ENCODE measurements at places on chromosomes 3 and 15.

DNA sequence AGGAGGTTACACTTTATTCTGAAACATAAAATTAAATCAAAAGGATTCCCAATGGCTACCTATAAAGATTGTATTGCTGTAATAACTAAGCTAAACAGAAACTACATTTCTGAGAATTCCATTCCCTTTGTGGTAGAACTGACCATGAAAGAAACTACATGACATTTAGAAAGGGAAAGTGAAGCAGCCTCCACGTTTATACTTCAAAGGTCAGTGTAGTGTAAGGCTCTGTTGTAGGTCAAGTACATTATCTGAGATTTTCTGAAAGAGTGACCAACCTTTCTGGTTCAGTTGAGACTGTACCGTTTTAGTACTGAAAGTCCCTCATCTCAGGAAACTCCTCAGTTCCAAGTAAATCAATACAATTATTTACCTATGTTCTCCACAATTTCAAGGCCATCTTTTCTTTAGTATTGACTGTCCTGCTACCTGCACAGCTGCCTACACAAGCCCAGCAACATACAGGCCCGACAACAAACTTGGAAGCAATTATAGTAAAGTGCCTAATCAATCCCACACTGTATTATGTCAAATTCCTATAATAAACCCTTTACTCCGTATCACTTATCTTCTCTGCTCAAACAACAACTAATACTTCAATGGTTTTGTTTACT lies 343.0 kb downstream of the PLOD2 start:
- DNase-seq: no peak

DNA sequence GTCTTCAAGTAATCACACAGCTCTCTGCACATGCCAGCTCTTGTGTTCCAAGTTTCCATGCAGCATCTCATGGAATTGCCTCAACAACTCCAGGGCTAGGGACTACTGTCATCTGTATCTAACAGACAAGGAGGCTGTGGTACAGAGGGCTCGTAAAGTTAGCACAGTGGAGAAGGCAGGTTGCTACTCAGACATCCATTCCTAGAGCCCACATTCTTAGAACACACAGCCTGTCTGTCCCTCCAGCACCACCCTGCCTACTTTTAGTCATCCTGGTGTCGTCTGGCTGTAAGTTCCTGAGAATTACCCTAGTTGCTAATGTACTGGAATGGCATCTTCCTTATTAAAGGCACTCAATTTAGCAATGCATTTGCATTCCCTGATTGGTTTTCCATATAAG lies 862.5 kb downstream of the FHIT start:
- DNase-seq: no peak

DNA sequence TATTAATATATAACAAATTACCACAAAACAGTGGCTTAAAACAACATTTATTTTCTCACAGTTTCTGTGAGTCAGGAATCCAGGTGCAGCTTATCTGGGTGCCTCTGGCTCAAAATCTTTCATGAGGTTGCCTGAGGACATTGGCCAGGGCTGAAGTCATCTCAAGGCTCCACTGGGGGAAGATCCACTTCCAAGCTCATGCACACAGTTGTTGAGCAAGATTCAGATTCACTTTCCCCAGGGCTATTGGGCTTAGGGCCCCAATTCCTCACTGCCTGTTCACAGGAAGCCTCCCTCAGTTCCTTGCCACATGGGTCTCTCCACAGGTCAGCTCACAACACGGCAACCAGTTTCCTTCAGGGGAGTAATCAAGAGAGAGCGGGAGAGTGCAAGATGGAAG lies 35.0 kb downstream of the RFTN1 start:
- no peak for DNase-seq

- DNase-seq: no peak
Measured at GRCh38 chr15:48360841-48361240, 29.6 kb downstream of the DUT start.

GRCh38 chr15:68429691-68430470 lies 2.1 kb downstream of the ITGA11 start:
- no peak for DNase-seq

DNA sequence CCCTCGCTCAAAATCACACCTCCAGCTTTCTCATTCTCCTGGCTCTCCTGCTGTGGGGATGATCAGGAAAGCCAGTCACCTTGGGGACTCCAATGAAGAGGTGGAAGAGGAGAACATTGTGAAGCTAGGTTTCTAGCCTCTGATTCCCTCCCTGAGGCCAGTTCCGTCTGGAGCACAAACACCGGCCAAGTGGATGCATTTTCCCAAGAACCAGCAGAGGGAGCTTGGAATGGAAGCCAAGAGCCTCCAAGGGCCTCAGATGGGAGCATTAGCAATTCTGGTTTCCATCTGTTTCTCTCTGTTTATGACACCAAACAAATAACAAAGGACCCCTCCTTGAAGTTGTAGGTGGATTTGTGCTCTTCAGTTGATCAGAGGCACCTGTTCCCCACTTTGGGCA lies 40.6 kb upstream of the NMNAT3 start:
- peak; percentile 29 for DNase-seq

DNA sequence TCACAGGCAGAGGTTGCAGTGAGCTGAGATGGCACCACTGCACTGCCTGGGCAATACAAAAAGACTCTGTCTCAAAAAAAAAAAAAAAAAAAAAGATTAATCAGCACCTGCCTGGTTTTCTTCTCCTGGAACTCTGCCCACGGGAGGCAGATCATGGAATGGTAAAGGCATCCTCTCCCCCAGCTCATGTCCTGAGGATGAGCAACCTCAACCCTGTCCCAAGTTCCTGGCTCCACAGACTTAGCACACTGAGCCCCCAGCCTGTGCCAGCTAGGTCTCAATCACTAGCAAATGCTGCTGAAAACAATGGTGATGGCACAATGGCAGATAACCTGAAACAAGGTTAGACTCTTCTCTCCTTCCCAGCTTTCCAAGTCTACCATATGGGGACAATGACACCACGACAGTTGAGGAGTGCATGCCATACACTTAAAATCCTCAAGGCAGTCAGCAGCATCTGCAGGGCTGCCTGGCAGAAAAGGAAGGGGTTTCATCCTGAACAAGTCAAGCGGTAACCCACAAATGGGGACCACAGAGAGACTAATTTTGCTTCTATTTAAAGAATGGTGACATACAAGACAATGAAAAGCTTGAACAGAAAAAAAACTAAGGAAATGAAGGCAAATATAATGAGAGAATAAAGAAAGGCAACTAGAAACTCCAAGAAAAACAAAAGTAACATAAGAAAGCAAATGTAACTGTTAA lies 4.8 kb downstream of the CLN6 start:
- DNase-seq: no peak

- no peak for DNase-seq
Measured at GRCh38 chr3:64612082-64612860, 75.5 kb downstream of the ADAMTS9 start.

DNA sequence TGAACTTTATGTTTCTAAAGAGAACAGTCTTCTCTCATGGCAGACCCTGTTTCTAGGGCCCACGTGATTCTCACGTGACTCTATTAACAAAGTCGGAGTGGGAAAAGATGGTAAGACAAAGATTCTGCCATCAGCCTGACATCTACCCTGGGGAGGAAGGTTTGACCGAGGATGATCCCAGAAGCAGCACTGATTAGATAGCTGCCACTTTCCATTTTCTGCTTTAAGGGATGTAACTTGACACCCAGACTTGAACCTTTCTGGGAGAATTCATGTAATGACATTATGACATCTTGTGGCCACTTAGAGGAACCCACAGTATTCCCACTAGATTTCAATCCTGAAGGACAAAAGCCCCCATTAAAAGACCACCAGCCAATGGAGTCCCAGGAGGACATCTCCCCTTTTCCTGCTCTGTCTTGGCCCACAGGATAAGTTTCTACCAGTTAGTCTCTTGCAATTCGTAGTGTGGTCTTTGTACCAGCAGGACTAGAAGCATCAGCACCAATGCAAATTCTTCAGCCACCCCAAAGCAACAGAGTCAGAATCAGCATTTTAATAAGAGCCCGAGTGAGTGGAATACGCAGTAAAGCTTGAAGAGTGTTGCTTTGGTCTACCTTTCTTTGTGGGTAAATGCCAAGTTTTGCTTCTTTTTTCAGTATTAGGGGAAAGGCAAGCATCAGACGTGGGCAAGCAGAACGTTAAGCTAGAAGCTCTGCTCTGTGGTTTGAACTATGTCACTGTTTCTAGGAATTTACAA lies 480.5 kb upstream of the PROK2 start:
- DNase-seq: no peak

GRCh38 chr3:66989241-66989640 lies 8.9 kb upstream of the KBTBD8 start:
- no peak for DNase-seq

DNA sequence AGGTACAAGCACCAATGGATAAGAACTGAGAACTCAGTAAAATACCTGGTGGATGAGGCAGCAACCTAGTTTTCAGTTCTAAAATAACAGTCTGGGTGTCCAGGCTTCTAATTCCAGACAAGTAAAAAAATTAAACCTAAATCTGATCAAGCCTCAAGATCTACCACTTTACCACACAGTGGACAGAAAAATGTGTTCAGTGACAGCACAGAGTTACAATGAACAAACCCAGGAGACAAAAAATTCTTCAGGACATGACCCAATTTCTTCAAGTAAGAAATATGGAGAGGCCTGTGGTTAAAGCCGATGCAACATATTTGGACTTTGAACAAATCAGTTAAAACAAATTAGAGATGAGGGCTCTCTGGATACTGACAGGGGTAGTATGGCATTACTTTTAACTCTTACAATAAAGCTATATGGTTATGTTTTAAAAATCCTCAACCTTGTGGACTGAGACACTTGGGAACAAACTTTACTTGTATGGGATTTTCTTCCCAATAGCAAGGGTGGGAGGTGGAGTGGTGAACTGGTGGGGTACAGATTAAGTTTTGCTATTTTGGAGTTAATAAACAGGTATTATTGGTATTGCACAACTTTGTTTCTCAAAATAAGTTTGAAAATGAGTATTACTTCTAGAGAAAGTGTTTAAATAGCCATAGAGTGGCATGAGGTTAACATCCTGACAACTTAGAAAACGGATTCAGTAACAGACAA lies 14.2 kb downstream of the CCNL1 start:
- DNase-seq: no peak

GRCh38 chr15:27064080-27064479 lies 93.1 kb downstream of the GABRG3 start:
- no peak for DNase-seq

DNA sequence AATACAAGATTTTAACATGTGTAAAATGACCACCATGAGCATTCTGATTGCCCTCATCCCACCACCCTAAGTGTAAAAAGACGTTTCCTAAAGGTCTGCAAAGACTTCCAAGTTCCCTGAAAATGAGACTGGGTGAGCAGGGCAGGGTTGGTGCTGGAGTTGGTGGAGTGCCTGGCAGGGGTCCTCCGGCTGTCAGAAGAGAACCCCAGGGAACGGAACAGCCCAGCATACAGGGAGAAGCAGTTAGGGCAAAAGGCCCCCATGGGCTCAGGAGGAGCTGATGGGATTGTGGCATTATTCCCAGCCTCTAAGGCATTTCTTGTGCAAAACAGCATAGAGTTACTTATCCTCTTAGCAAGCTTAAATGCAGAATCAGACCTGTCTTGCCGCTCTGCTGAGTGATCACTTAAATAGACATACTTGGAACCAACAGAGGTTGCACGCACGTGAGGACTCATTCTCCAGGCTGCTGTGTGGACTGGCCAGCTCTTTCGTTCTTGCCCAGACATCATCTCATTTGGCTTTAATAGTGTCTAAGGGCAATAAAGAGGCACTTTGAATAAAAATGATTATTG lies 36.0 kb downstream of the XYLB start:
- DNase-seq: no peak

- no peak for DNase-seq
Measured at GRCh38 chr3:127005864-127006500, 23.1 kb downstream of the PLXNA1 start.

GRCh38 chr15:69652751-69653305 lies 200.2 kb downstream of the RPLP1 start:
- no peak for DNase-seq

Data from nephron progenitor cell (in vitro differentiated cells).